Stimulated activated CD4-positive, alpha-beta T cell treated with anti-CD3 and anti-CD28 coated beads, Interleukin-4, amount 100 ng/mL, for 48 hours (primary cell): ENCODE measurements at places on chromosomes 4 and X.

- DNase-seq: no peak
Measured at GRCh38 chr4:71185037-71185436, 153.8 kb upstream of the SLC4A4 start.

DNA sequence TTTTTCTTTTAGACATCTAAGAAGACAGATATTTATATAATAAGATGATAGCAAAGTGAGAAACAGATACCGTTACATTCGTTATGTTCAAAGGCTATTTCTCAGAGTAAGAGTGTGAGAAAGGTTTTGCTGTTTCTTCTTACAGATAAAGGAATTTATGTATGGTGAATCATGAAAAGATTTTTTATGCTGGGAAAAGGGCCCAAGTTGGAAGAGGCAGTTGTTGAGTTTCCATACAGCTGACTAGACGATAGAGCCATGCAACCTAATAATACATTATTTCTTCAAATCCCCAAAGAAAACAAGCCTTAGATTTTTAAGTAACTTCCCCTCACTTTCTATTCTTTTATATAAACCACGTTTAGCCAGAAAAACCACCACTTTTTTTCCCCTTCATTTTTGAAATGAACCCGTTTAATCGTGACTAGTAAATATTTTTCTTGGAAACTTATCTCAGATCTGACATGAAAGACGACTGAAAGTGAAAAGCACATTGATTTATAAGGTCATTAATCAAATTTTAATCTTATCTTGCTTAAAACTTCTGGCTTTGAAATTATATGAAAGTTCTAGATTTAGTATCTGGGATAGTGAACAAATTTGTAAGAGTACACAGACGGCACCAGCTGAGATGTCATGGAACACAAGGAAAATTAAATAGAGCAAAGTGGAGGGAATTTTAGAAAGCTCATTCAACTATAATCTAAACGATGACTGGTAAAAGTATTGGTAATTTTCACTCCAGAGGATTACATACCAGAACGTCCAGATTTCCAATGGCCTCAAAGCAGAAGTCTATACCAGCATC is 10.9 kb downstream of the ADH6 start:
- DNase-seq: no peak

- peak; percentile 1 for DNase-seq
Measured at GRCh38 chr4:83536362-83537272, 709 bp downstream of the GPAT3 start.

- no peak for DNase-seq
Measured at GRCh38 chr4:134201216-134202161, at the start of gene PABPC4L. Gene PABPC4L, minus strand, starts transcription at chr4:134201789. Its CDS starts 770 bp downstream, at chr4:134201019.

- no peak for DNase-seq
Measured at GRCh38 chrX:102832661-102833060, 104.4 kb upstream of the RAB40AL start.

GRCh38 chr4:177726111-177726510 is 283.9 kb upstream of the AGA start:
- DNase-seq: no peak

- no peak for DNase-seq
Measured at GRCh38 chr4:84841435-84841834, 125.1 kb downstream of the WDFY3 start.

GRCh38 chr4:55613621-55614020 is 21.6 kb upstream of the PDCL2 start:
- DNase-seq: no peak

DNA sequence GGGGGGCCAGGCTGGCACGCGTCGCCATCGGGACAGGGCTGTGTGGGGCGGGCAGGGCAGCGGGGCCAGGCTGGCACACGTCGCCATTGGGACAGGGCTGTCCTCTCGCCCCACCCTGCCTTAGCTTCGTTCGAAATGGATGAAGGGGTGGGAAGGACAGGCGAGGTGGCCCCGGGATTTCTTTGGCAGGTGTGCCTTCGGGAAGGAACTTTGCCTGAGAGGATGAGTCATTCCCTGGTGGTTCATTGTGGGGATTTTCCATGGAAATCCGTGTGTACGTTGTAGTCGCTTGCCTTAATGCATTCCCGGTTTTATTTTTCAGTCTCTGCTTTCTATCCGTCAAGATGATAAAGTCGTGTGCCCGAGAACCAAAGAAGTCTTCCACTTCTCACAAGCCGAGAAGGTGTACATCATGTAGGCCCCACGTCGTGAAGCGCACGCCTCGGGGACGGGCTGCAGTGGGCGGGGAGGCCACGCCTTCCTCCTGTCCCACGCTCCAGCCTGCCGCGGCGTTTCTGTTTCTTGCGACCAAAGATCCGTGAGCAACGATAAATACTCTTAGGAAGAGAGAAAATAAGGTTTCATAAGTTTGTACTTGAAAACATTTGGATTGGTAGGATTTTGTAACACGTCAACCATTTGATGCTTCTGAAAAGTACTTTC is 8.1 kb upstream of the UVSSA start:
- DNase-seq: no peak

DNA sequence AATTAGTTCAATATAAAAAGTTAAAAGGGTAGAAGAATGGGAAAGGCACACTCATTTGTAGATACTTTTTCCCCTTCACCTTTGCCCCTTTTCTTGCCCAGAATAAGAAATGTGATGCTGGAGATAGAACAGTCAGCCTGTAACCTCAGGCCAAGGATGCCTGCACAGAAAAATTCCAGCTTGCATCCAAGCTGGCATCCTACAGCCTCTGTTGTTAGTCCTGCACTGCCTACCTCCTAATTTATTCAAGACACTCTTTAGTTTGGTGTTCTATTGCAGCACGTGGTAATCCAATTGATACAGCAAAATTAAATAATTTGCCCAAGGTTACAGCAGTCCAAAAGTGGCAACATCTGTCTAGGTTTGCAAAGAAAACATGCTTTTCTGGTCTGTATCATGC is 9.7 kb upstream of the USO1 start:
- no peak for DNase-seq

GRCh38 chrX:1902901-1903235 is 288.0 kb downstream of the ASMT start:
- no peak for DNase-seq
